ENCODE measurements at places on chromosomes 13 and 19.

GRCh38 chr19:46571495-46571894 lies 29.6 kb upstream of the CALM3 start:
- no peak for DNase-seq

DNA sequence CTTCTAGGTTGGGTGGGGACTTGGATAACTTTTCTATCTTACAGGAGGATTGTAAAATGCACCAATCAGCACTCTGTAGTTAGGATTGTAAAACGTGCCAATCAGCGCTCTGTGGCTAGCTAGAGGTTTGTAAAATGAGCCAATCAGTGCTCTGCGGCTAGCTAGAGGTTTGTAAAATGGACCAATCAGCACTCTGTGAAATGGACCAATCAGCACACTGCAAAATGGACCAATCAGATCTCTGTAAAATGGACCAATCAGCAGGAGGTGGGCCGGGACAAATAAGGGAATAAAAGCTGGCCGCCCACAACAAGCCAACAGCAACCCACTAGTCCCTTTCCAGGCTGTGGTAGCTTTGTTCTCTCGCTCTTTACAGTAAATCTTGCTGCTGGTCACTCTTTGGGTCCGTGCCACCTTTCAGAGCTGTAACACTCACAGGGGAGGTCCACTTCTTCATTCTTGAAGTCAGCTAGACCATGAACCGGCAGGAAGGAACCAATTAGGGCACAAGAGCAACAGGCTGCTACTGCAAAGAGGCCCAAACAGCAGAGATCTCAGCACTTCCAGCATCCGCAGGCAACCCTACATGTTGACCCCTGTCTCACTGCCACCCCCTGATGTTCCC lies 156.8 kb downstream of the DNAJC15 start:
- no peak for DNase-seq

DNA sequence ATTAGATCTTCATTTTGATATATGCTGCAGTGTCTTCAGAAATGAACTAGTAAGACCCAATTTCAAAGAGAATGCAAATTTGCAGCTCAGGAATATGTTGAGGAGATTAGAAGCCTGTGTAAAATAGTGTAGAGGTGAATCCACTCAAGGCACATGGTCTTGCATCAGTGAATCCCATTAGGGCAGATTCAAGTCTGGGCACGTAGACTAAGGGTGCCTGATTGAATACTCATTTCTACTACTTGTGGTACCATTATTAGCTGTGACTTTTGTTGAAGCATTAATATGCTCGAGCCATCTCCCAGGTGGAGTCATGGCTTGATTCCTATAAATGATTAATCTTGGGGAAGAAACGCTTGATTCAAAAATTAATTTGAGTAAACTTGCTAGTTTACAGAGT lies 129.4 kb downstream of the AKAP11 start:
- no peak for DNase-seq

DNA sequence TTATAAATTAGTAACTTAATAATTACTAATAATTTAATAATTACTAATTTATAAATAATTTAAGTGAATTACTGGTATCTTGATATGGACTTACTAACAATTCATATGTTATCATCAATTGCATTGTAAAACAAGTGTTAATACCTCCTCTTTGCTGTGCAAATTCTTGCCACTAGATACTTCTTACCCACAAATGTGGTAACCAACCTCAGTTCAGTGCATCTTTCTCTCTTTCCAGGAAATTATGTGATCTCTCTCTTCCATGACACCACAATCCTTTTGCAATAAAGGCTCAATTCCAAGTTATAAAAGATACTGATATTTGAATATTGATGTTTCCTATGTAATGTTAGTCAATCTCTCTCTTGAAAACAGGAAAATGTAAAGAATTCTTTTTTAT lies 408.6 kb upstream of the MIR17HG start:
- DNase-seq, result no peak

GRCh38 chr19:4367781-4368127 lies 24.4 kb downstream of the MPND start:
- DNase-seq, result no peak

DNA sequence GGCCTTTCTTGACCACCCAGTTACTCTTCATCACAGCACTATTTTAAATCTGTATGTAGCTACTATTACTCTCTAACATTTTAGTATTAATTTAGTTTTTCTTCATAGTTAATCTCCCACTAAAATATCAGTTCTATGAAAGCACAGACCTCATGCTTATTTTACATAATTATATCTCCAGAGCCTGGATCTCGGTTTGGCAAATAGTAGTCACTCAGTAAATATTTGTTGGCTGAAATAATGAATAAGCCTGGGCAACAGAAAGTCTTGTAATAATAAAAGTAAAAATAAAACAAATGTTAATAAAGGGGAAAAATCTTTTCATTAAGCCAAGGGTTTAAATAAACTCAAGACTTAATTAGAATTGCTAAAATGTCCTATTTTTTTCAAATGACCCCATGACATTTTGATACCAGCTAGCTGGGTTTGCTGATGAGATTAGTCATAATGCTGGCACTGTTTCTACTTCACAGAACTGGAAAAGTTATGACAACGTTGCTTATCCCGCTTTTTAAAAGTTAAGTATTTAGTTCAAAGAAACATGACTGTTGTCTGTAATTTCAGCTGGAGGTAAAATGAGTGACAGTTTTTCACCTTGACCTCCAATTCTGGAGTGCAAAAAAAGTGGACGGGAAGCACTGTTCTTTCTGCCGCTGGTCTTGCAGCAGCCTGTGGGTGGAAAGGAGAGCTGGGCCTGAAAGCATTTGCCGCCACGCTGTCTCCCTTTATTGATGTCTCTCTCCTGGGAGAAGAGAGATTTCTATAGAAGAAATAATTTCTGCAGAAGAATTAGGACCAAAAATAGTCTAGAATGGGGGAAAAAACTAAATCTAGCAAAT lies 85.2 kb upstream of the SPATA13 start:
- DNase-seq, result no peak

DNA sequence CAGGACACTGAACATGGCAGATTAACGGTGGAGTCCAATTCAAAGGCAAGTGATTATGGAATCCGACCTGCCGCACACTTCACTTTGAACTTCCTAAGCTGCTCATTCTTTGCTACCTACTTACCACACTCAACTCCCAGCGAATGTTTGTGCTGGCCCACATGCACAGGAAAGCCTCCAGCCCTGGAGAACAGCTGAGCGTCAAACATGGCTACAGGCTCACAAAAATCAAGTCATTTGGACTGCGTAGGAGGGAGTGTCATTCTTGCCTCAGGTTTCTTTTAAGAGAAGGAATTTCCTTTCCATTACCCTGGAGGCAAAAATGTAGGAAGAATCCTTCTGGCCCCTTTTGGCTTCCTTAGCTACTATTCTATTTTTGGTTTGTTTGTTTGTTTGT lies 41.3 kb upstream of the IPO5 start:
- no peak for DNase-seq
